NAMALWA (cell line): ENCODE measurements at places on chromosomes 4 and X.
A peak's percentile ranks its signal among the peaks of the same experiment; 100 is the strongest.

DNA sequence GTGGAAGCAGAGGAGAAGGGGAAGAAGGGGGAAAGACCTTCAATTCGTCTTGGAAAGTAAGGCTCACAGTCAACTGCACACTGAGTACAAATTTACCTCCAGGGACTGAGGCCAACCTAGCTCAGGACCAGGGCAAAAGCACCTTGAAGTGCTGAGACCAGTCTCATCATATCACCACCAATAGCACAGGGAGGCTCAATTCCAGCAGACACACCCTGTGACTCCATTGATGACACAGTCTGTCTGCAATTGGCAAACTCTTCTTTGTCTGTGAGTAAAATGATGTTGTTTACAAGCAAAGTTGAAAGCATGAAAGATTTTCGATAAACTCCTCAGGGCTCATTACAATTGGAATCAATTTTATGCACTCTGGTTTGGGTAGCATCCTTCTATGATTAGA is 32.3 kb downstream of the TRIML1 start:
- DNase-seq = no peak

DNA sequence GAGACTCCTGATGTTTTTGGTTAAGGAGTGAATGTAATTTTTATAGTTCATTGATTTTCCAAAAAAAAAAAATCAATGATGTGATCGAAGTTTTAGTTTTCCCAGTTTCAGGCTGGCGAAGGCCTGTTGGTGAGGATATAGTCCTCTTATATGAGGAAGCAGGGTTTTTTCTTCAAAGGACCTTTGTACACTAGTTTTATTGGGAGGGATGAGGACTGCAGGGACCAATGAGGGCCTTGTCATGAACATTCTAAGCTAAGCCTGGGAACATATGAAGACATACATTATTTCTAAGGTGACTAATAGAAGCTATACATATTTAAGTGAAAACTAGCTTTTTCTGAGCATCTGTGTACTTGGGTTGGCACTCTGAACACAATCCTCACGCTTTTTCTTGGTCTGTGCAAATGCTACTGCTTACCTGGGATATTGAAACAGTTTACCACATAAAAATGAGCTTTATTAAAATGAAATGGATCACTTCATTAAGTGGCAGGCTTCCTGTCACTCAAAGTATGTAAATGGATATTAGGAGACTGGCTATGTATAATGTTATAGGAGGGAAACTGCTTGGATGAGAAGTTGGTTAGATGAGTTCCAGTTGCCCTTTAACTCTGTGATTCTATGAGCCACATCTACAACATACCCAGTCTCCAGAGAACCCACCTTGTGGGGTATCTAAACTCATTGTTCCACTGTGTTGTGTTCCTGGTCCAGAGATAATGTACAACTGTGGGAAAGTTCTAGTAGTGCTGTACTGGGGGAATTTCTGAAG is 43.5 kb downstream of the SLC4A4 start:
- DNase-seq = no peak

DNA sequence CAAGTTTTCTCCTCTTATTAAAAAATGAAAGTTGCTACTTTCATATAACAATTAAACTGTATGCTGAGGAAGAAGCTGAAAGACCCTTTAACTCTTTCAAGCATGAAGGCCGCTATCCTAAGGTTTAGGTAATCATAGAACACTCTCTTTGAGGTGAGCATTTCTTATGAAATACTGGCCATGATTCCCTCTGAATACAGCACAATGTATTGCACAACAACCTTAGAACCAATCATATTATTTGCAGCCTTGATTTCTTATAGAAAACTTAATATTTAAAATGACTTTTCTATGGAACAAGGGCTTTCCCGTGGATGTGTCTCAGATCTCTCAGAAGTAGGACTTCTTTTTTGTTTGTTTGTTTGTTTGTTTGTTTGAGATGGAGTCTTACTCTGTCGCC is 333.4 kb upstream of the TEX13C start:
- DNase-seq = no peak

DNA sequence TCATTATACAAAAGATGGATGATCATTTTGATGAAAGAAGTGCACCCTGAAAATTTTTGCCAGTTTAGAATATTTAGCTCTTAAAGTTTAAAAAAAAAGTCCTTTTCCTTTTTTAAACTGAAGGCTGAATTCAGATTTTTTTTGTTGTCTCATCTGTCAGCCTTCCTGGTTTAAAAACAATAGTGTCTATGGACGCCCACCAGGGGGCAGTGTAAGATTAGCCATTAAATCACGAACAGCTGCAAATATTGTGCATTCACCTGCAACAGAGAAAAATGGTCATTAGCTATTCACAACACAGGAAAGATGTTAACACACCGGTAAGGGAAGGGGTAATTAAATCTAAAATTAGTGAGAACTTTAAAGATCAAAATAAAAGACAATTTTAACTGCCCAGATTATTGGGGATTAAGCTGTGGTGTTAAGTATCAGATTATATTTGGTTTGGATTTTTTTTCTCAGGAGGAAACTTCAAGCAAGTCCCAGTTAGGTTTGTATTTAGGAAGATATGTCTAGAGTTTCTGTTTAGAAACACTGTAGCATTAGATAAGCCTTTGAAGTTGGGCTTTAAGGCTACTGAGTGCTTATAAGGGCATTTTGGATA is 4.4 kb upstream of the CXorf38 start:
- DNase-seq = peak; percentile 74

DNA sequence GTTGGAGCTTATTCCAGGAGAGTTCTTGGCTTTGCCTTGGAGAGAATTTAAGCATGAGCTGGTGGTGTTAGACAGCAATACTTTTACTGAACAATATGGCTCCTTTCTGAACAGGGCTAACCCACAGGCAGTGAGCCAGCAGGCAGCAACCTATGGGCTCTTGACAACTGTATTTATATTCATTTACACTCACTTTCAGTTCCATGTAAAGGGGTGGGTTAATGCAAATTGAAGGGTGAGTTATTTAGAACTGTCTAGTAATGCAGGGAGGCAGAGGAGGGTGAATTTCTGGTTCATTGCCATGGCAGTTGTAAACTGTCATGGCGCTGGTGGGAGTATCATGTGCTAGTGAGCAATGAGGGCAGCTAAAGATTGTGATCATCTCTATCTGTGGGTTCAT is 15.7 kb downstream of the FOXR2 start:
- DNase-seq = peak; percentile 5

- DNase-seq = no peak
These were observed 103.8 kb downstream of the USP46 start for GRCh38 chr4:52555356-52555716.

- DNase-seq = no peak
These were observed 353.3 kb downstream of the ARHGAP24 start for GRCh38 chr4:85828027-85828890.

- DNase-seq = no peak
These were observed 16.7 kb upstream of the CXorf38 start for GRCh38 chrX:40663880-40664630.

DNA sequence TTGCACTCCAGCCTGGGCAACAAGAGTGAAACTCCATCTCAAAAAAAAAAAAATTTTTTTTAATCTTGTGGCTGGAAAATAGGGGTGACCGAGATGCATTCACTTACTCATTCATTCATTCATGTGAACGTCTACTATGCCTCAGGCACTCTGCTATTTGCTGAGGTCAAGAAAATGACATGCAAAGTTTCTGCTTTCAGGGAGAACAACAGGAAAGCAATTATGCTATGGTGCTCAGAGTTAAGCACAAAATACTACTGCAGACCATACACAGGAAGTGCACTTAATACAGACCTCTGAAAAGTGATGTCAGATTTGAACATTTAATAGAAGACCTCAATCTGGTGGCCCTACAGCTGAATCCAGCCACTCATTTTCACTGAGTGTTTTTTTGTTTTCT is 59.6 kb upstream of the DUSP21 start:
- DNase-seq = no peak

DNA sequence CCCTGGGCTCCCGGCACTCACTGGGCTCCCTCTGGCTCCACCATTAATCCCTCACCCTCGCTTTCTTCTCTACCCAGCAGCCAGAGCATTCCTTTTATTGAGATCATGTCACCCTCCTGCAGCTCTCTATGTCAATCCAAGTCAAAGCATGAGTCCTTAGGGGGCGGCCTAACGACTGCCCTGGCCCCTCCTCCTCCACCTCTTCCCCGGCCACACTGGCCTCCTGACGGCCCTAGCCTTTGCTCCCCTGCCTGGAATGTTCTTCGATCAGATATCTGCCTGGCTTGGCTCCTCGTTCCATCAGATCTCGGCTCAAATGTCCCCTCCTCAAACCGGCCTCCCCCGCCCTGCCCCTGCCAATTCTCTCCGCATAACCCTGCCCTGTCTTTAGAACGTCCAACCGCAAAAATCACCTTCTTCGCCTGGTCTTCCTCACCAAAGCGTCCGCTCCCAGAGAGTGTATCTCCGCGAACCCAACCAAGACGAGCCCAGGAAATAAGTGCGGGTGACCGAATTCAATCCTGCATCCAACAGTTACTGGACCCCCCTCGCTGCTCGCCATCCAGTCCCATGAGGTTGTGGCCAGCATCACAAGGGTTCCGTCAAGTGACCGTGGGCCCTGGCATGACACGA is 722 bp upstream of the PNCK start:
- DNase-seq = no peak

GRCh38 chrX:23575281-23575680 is 92.0 kb upstream of the PRDX4 start:
- no peak for DNase-seq

- no peak for DNase-seq
These were observed 212.2 kb downstream of the DCTD start for GRCh38 chr4:182704948-182705347.

GRCh38 chr4:8045909-8046308 is 106.2 kb upstream of the AFAP1 start:
- no peak for DNase-seq

DNA sequence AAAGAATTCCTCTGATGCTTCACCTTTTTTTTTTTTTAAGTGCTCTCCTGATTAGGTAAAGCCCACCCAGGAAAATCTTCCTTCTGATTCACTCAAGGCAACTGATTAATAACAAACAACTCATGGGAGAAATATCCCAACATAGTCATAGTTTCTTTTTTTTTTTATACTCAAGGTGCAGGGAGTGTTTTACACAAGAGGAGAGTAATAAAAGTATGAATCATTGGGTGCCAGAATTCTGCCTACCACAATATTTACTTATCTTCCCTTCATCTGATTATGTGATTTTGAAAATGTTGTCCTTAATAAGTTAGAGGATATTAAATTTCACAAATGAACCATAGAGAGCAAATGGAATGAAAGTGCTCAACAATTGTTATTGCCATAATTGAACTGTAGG is 329.9 kb downstream of the TECRL start:
- DNase-seq = no peak

GRCh38 chrX:1483843-1484637 is 31.3 kb upstream of the ASMTL start:
- DNase-seq = peak; percentile 50

GRCh38 chrX:82748906-82749505 is 759.1 kb upstream of the POU3F4 start:
- DNase-seq = no peak

GRCh38 chr4:52869656-52870055 is 7.5 kb downstream of the RASL11B start:
- DNase-seq = no peak

DNA sequence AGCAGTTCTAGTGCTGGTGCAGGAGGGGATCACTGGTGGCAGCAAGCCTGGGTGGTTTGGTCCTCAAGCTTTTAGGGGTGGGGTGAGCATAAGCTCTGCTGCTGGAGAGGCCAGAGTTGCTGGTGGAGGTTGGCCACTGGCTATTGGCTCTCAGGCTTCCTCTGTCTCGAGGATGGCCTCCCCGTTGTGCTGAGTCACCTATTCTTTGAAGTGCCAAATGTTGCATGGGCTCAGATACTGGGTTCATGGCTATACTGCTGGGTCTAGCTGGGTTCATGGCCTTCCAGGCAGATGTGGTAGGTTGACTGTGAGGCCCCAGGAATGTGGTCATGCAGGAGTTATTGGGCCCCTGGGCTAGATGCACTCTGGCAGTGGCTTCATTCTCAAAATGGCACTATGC is 466.3 kb downstream of the NAF1 start:
- no peak for DNase-seq

DNA sequence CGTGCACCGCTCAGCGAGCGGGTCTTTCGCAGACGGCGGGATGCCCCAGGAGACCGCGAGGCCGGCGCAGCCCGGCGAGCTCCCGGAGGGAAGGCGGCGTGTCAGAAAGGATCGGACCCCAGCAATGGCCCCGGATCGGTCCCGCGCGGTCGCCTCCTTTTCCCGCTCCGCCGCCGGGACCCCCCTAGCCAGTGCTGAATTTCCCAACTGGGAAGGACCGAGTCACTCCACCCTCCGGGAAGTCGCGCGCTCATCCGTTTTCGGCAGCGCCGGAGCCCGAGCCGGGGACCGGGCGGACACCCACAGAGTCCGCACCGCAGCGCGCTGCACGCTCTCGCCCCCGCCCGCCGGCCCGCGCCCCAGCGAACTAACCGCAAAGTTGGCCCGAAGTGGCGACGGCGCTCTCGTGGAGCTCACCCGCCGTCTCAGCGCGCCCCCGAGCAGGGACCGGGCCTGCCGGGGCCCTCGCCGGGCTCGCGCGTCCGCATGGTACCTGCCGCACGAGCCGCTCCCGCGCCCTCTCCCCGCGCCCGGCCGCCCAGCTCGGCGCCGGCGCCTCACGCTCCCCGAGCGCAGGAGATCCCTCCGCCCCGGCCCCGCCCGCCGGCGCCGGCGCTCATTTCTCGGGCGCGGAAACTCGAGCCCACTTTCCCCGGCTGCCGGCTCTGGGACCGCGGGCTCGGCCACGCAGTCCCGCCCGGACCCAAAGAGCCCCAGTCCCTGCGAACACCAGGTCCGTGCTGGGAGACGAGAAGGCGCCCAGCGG is at the start of gene FAT1:
Gene FAT1, minus strand, starts transcription at position 565 of the 766 bp plus-strand sequence. CDS start 14,029 bp downstream, outside the sequence.
- no peak for DNase-seq
